ENCODE measurements at places on chromosomes 5 and 9.

GRCh38 chr9:137301081-137301947, 757 bp downstream of the NRARP start:
- no peak for DNase-seq

DNA sequence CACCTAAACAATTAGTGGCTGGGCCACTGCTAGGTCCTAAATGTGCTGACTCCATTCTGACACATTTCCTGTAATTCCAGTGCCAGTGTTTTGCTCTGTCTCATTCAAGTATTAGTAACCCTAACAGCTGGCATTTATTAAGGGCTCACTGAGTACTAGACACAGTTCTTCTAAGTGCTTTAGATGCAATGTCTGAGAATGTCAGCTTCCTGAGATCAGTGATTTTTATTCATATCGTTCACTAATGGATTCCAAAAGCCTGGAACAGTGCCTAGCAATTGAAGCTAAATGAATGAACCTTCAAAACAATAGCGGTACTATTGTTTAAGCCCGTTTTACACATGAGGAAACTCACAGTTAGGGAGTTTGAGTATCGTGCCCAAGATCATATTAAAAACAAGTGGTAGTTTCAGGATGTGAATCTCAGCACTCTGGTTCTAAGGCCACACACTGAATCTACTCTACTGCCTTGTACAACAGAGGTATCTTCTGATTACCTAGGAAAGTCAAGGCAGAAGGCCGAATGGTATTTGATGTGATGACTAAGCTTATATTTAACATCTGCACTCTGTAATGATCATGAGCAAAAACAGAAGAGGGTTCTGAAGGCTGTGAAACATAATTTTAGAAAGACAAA, 304.0 kb downstream of the PJA2 start:
- no peak for DNase-seq

DNA sequence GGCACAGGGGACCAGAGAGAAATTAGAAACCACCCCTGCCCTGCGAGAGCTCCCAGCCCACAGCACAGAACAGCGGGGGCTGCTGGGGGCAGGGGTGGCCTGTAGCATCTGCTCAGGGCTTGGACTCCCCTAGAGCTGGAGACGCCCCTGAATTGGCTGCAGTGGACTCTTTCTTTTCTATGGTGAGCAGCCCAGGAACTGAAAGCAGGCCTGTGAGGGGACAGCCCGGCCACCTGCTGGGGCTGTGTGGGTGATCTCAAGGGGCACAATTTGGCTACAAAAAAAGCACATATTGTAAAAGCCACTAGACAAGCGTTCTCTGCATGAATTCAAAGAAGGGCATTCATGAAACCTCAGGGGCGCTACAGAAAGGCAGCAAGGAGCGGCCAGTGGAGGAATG, 57.5 kb upstream of the ICE1 start:
- no peak for DNase-seq

DNA sequence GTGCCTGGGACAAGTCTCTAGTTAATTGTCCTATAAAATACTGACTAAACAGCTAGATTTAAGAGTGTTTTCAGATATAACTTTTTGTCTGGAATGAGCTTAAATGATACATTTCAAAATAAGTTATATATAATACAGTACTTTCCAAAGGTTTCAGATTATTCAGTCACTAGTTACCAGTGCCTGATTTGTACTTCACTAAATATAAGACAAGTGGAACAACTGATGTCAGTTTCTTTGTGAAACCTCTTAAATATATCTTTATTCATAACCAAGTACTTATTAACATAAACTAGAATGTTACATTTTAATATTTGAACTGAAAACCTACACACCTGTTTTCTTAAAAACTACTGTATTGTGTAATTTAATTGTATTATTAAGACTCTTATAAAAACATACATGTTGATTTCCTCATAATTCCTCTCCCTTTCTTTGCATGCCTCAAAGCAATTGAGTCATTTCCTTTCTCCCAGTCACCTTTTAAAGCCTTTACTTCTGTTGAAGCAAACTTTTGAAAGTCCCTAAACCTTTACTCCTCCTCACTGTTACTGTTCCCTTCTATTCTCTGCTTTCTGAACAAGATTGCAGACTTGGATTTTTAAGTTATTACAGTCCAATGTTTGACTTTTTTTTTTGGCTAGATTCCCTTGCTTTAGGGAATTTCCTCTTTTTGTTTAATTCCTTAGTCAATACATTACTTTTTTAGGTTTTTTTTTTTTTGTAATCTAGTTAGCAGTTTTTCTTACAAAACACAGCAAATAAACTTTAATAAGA, 8.7 kb upstream of the SEMA6A start:
- no peak for DNase-seq

DNA sequence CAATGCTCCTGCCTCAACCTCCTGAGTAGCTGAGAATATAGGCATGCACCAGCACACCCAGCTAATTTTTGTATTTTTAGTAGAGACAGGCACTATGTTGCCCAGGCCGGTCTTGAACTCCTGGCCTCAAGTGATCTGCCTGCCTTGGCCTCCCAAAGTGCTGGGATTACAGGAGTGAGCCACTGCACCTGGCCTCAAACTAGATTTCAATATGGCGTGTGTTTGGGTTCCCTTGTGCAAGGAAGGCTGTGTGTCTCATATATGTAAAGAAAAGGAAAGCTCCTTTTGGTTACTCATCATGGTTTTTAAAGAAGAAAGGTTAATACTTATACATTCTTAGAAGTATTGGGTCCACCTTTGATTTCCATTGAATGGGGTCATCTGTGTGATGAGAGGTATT, 70.7 kb downstream of the ANKRD33B start:
- DNase-seq, result no peak

DNA sequence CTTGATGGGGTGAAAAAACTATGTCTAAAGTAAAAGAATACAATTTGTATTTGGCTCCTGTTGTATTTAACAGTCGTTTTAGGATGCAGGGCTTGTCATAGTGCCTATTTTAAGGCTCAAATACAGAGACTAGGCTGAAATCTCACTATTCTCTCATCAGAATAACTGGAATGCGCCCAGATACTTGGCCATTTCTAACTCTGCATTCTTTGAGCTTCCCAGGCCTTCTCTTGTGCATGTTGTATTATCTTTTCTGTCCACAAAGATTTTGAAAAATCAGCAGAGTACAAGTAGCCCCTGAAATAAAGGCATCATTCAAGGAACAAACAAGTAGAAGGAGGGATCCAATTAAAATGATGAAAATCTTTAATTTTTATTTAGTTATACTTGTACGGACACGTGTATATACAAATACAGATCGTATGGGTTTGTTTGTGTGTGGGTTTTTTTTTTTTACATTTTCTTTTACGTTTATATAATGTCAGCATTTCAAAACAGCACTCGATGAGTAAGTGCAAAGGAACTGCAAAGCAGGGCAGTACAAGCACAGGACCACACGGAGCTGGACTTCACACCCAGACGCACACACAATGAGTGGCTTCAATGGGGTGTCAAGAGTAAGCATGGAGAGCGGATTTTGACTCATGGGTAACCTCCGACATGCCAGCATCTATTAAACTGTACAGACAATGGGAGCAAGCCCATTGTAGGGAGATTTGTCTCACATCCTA, 294.0 kb downstream of the EFNA5 start:
- no peak for DNase-seq

DNA sequence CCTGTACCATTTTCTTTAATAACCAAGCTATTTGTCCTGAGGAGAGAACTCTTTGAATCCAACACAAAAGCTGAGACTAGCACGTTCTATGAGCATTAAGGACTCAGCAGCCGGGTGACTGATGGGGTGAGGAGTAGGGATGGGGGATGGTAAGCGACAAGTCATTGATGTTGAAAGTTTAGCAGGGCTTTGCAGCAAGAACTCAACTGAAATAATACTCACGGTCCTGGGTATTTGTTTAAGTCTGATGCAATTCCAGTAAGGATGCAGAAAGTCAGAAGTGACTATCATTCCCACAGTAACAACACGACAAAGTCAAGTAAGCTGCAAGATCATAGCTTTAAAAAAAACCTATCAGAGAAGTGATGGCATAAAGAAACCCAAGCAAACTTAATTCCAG, 131.1 kb downstream of the ACTL7B start:
- no peak for DNase-seq

- no peak for DNase-seq
Measured at GRCh38 chr9:90044263-90044662, 439.5 kb downstream of the GADD45G start.

- DNase-seq, result no peak
Measured at GRCh38 chr9:136171009-136171800, 33.7 kb downstream of the LHX3 start.

- DNase-seq, result no peak
Measured at GRCh38 chr5:161406880-161407279, 139.6 kb downstream of the GABRB2 start.

- no peak for DNase-seq
Measured at GRCh38 chr9:18911714-18912342, 121.2 kb downstream of the SAXO1 start.

DNA sequence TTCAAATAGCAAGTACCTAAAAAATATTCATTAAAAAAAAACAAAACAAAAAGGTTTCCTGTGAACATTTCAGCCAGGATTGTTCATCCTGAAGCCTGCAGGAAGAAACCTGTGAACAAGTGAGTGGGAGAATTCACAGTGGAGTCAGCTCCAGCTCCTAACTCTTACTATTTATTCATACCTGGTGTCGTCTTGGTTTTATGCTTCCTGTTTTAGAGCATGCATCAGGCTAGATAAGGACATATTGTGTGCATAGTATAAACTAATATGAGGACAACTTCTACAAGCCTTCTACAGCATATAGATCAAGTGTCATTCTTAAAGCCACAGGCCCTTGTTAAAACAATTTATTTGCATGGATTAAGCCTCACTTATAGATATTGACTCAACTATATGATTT, 169.9 kb downstream of the EFNA5 start:
- DNase-seq, result no peak

GRCh38 chr5:174725261-174725990, 1.0 kb downstream of the MSX2 start:
- DNase-seq, result no peak

- DNase-seq, result no peak
Measured at GRCh38 chr9:137757613-137758029, 120.0 kb upstream of the CACNA1B start.

DNA sequence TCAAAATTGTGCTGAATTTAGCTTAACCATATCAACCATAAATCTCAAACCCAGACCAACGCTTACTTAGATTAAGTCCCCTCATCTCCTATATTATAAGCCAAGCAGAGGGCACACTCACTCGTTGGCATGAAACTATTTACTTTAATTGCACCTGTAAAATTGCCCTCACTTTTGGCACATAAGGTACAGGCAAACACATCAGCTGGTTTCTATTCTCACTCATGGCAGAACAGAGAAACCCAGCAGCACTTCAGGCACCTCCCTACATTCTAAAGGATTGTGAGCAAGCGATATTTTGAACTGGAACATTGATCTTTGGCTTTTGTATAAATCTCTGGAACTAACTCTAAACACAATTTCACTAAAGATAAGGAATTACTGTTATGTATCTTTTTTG, 845.6 kb upstream of the CDH6 start:
- no peak for DNase-seq

DNA sequence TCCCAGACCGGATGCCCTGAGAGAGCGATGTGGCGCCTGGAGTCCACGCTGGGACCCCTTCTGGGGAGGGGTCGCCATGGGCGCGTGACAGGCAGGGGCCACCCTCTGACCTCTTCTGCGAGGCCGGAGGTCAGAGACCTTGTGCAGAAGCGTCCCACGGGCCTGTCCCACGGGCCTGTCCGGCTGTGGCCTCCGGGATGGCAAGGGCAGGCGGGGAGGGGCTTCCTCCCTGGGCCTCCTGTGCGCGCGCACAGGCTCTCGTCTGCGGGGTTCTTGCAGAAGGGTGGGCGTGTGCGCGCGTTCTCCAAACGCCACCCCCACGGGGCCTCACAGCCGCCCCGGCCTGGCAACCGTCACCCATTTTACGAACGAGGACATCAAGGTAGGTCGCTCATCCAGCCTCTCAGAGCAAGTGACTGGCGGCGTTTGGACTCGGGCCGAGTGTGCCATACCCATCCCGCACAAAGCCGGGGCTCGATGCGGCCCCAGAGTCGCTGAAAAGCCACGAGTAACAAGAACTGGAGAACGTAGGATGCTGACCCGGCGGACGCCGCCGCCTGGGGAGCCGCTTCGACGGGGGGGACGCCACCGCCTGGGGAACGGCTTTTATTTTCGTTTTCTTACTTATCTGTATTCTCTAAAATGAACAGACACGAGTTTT, 897 bp downstream of the AHRR start:
- no peak for DNase-seq

DNA sequence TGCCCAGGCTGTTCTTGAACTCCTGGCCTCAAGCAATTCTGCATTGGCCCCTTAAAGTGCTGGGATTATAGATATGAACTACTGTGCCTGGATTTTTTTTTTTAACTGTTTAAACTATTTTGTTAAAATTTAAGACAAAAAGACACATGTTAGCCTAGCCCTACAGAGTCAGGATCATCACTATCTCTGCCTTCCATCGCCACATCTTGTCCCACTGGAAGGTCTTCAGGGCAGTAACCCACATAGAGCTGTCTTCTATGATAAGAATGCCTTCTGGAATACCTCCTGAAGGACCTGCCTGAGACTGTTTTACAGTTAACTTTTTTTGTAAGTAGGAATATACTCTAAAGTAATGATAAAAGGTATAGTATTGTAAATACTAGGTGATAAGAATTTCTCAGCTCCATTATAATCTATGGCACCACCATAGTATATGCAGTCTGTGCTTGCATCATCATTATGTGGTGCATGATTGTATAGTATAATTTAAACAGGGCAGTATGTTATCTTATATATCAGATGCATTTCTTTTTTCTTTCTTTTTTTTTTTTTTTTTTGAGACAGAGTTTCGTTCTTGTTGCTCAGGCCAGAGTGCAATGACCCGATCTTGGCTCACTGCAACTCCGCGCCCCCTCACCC, 52.7 kb downstream of the DENND4C start:
- DNase-seq, result no peak

DNA sequence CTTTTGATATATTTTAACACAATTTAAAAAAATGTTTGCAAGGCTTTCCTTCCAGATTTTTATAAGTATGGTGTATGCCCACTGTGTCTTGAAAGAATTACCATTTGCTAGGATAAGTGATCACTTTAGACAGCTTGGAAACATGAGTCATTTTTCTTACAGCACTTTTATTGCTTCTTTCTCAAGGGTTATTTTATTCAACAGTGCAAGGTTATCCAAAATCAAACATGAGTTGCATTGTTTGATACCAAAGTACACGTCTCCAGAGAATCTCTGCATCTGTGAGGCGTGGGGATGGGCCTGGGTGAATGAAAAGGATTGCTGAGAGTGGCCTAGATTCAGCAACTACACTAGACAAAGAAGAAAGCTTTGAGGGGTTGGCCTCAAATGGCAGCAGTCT, 329.6 kb downstream of the ADAMTS6 start:
- no peak for DNase-seq

- no peak for DNase-seq
Measured at GRCh38 chr9:135753391-135754105, 51.6 kb downstream of the KCNT1 start.

DNA sequence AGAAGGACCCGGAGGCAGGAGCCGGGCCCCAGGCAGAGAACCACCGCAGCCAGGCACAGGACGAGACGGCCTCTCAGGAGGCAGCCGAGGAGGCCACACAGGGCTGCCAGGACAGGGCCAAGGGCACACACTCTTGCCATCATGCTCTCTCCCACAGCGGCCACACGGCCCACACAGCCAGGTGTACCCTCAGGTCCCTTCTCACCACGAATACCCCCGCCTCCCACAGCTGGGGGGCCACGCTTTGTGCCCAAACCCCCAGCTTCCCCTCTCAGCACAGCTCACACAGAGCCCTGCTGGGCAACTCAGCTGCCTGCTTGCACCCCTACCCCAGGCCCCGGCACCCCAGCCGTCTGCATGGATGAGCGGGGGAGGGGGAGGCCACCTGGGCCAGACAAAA, 5.3 kb downstream of the SSNA1 start:
- DNase-seq, result no peak
